ENCODE measurements at places on chromosomes 1 and 21.

DNA sequence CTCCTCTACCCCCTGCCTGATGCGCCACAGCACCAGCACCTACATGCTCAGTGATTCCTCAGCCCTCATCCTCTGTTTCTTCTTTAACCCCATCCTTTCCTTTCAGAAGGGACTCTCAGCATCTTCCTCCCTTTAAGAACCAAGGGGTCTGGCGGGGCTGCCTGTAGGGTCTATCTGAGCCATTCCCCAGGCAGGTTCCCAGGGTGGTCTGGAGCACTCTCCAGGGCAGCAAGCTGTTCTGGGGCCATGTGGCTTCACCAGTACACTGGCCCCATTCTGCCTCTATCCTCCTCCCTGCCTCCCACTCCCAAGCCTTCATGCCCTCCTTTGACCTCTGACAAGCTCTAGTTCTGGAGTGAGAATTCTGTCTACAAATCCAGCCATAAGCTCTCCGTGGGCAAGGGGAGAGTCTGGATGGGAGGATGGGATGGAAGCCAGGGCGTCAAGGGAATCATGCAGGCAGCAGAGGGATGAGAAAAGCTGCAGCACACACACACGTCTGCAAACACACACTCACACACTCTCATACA, 10.4 kb downstream of the BATF3 start:
- DNase-seq: no peak

- DNase-seq: no peak
These were observed 265.4 kb upstream of the PRMT6 start for GRCh38 chr1:106791041-106791440.

DNA sequence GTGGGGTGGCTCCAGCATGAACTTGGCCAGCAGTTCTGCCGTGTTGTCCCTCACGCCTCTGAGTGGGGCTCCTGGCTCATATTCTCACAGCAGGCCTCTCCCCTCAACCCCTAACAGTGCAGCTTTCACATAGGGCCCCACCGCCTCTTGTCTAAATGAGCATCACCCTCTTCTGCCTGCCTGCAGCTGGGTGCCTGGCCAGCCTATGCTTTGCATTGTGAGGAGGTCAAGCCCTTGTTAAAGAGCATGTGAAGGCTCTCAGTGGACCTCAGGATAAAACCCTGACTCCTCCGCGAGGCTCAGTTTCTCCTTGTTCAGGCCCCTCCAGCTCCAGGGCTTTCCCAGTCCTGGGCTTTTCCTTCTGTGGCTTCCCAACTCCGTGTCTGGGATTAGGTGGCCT, 34.8 kb downstream of the CRYAA start:
- no peak for DNase-seq

DNA sequence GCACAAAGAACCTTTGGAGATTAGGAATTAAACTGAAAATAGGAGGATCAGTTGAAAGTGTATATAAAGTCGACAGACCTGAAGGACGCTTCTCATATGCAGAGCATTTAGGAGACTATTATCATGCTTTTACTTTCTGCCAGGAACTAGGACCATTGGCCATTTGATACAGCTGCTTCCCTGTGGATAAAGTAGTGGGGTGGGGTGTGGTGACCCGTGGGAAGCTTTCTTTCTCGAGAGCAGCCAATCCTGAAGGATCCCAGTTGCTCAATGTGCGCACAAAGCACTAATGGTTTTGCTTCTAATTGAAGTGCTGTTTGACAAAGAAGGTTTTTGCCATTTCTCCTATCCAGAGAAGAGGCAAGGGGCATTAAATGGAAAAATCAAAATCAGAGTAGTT, 14.9 kb upstream of the CD55 start:
- DNase-seq: no peak

DNA sequence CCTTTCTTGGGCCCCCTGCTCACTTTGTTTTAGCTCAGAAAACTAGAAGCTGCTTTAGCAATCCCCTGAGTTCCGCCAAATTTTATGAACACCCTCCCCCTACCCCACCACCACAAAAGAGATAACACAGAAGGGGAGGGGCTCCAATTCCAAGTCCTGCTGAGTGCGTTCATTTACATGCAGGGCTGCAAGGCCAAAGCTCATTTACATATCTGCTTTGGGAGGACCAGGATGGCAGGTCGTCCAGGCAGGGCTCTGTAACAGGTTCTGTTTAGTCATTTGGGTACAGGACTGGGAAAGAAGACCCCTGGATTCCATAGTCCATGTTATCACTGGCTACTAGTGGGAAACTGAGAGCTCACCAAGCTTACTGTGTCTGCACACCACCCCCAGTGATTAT, 35.9 kb upstream of the KIF21B start:
- no peak for DNase-seq

GRCh38 chr1:205477759-205478247, 22.0 kb upstream of the BLACAT1 start:
- no peak for DNase-seq

DNA sequence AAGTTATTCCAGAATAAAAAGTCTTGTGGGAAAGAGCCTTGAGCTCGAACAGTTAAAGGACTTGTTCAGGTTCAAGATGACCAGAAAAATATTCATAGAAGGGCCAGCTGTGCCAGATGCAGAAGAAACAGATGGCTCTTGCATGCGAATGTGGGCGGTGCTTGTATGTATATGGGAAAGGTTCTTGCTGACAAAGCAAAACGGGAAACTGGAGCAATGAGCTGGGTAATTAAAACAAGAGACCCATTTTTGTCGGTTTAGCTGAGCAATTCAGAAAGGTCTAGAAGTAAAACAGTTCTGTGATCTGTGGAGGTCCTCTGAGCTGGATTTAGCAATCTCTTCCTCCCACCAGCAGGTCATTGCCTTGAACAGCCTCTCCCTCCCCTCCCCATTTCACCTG, 107.2 kb upstream of the MARK1 start:
- DNase-seq: no peak

DNA sequence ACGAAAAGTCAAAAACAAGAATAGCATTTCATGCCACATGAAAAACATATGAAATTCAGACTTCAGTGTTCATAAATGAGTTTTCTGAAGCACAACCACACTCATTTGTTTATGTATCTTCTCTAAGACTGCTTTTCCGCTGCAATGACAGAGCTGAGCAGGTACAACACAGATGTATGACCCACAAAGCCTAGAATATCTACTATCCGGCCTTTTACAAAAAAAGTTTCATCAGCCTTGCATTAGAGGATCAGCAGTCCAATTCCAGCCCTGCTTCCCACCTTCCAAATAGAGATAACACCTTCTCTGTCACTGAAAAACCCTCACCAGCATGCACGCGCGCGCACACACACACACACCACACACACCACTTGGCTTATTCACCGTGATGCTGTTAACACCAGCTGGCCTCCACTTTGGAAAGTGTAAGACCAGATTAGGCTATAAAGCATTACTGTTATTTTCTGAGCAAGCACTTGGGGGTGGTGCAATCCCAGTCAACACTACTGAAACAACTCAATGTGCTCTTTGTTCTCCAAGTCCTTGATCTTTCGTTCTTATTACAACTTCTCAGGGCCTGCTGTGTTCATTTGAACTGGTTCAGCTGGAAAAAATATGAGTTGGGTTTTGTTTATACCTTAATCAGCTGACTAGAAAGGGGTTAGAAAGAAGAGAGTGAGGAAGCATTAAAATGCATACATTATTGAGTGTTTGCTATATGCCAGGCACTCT, 90.0 kb downstream of the GLUL start:
- DNase-seq: peak; percentile 58

GRCh38 chr1:35288761-35289160, 20.3 kb downstream of the ZMYM4 start:
- DNase-seq: no peak

DNA sequence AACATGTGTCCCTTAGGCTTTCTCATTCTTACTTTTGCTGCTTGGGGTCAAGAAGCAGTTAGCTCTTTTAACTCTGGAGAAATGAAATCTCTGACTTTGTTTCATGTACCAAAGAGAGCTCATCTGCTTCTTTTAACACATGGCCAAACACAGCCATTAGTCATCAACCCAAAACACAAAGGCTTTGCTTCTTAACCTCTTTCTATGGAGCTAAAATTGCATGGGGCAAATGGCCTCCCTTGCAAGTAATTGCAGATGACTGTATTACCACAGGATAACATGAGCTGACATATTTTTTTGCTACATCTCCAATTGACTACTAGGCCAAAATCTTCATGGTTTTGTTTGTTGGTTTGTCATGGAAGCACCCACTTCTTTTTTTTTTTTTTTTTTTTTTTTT, 300.9 kb downstream of the BRINP3 start:
- no peak for DNase-seq

- DNase-seq: no peak
These were observed 20.0 kb upstream of the CLIC6 start for GRCh38 chr21:34648739-34649297.

DNA sequence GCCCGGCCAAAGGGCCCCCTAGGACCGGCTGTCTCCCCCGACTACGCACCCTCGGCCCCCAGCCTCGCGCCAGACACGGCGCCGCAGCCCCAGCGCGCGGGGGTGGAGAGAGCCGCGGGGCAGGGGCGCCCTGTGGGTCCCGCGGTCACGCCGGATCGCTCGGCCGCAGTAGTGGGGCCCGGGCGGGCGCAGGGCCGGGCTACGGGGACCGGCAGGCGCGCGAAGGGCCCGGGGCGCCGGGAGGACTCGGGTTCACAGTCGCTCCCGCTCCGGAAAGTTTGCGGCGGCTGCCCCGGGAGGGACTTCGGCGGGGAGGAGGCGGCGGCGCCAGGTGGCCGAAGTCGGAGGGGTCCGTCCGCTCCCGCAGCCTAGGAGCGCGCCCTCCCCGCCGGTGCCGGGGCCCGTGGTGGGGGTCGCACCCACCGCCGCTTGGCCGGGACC, 7.1 kb upstream of the ZNF669 start:
- DNase-seq: no peak

DNA sequence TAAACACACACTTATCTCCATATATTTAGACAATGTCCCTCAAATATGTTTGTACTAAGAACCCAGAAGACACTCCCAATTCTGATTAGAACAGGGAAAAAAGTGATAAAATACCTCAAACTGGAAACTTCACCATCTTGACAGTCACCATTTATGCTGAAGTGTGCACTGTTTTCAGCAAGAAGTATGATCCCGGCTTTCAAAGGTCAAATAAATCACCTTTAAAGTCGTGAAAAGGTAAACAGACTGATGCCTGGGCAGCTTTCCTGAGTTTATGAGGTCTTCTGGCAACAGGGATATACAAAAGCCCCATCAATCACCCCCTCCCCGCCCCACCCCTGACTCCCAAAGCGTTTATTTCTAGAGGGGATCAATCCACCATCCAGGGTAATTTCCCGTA, 37.9 kb downstream of the HLX start:
- DNase-seq: no peak

GRCh38 chr21:32064281-32064910, 191.6 kb downstream of the HUNK start:
- DNase-seq: no peak

DNA sequence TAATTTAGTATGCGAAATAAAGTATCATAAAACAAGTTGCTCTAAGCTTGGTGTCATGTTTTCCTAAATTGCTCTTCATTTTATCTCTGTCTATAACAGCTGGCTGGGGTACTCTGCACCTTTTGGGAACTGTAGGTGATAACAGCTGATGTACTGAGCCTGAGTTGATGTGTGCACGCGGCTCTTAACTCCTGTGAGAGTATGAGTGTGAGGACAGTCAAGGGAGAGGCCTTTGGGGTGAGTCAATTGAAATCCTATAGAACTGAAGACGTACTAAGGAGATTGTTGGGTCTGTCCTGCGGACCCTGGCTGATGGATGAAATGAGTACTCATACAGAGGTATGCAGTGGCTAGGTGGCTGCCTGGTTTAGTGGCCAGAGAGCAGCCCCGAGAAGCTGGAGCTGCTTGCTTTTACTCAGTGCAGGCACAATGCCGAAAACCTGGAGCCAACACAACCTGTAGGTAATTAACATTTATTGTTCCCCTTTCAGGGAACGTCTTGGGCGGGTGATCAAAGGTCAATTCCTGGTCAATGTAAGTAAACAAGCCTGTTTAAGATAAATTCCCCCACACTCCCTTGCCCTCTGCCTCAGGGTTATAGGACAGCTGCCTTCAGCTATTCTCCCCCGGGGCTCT, 188.5 kb downstream of the PRDM2 start:
- no peak for DNase-seq

DNA sequence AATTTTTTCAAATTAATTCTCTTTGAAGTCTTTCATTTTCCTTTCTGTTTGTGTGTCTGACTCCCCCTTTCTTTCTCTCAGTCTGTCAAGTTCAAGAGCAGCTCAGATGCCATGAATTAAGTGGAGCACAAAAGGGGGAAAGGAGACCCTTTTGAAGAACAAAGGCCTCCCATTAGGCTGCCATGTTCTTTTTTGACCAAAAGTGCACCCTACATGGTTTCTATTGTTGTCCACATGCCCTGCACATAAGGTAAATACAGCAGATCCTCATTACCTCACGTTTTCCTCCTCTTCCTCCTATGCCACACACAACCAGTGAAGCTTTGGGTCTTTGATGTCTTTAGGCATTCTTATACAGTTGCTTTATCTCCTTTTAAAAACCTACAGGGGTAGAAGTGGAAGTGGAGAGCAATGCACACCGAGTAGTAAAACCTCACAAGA, 47.7 kb downstream of the POU2F1 start:
- no peak for DNase-seq

GRCh38 chr21:37863842-37864241, 52.4 kb downstream of the KCNJ6 start:
- DNase-seq: no peak

DNA sequence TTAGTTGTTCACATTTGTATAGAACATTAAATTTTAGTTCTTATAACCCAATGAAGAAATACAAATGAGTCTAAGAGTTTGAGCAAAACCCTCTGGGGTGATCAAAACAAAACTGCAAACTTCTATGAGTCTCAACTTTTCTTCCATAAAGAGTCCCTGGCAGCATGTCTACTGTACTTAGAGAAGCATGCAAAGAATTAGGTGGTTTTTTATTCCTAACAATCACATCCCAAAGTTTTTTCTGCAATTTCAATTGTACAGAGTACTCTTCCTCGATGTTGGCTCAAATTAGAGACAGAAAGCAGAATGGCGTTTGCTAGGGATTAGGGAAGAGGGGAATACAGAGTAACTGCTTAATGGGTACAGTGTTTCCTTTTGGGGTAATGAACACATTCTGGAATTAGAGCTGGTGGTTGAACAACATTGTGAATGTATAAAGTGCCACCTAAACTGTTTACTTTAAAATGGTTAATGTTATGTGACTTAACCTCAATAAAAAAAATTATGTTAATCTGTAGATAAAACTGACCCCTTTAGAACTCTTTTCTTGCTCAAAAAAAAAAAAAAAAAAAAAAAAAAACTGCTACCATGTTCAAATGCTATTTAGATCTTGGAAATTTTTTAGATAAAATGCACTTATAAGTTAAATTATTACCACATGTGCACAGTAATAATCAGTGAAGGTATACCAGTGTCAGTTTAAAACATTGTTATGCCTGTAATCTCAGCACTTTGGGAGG, 4.8 kb downstream of the RC3H1 start:
- DNase-seq: no peak

GRCh38 chr1:225595974-225596551, 56.9 kb downstream of the ENAH start:
- DNase-seq: no peak

GRCh38 chr1:110953031-110953430, 10.7 kb downstream of the LRIF1 start:
- DNase-seq: no peak
